Stimulated activated CD8-positive, alpha-beta memory T cell treated with anti-CD3 and anti-CD28 coated beads, Interleukin-15, amount 100 ng/mL, for 1 hour (primary cell): ENCODE measurements at places on chromosomes 7 and 10.

- no peak for DNase-seq
These were observed 246.3 kb upstream of the VWC2 start for GRCh38 chr7:49527182-49527581.

DNA sequence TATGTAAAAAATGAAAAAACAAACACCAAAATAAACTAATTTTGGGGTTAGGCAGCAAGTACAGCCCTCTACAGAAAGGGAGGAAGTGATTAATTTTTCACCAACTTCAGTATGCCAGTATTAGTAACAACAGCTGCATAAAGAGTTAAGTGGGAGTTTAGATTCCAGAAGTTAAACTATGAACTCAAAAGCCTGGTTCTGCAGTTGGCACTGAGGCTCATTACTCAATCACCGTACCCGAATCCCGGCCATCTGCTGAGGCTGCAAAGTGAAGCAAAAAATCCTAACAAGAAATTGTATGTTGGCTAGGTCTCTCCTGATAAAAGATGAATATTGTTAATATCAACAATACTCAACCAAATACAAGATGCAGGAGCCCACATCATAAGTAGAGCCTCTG is 4.0 kb downstream of the NUDT5 start:
- DNase-seq = no peak

DNA sequence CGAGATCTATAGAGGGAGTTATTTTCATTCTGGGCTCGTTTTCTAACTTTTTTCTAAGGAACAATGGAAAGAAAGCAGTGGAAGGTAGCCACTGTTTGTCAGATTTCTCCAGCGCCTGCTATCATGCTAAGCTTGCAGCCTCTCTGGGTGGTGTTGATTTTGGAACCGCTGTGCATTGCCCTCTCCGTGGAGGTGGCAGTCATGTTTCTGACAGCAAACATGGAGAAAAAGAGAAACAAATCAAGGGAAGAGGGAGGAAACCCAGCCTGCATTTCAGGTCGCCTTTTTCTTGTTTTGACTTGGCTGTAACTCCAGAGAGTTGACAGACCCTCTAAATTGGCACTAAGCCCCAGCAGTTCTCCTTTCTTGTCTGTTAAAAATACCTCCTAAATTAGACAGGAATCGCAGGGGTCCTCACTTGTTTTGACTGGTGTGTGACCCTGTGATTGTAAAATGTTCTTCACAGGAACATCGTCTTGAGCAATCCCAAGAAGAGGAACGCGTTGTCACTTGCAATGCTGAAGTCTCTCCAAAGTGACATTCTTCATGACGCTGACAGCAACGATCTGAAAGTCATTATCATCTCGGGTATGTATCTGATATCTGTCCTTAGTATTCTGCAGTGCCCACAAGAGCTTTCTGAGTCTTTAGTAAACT is 4.8 kb downstream of the ECHDC3 start:
- no peak for DNase-seq

- no peak for DNase-seq
These were observed 4.2 kb downstream of the CLDN12 start for GRCh38 chr7:90407484-90407821.

- no peak for DNase-seq
These were observed 153.3 kb downstream of the POU6F2 start for GRCh38 chr7:39130857-39131526.

DNA sequence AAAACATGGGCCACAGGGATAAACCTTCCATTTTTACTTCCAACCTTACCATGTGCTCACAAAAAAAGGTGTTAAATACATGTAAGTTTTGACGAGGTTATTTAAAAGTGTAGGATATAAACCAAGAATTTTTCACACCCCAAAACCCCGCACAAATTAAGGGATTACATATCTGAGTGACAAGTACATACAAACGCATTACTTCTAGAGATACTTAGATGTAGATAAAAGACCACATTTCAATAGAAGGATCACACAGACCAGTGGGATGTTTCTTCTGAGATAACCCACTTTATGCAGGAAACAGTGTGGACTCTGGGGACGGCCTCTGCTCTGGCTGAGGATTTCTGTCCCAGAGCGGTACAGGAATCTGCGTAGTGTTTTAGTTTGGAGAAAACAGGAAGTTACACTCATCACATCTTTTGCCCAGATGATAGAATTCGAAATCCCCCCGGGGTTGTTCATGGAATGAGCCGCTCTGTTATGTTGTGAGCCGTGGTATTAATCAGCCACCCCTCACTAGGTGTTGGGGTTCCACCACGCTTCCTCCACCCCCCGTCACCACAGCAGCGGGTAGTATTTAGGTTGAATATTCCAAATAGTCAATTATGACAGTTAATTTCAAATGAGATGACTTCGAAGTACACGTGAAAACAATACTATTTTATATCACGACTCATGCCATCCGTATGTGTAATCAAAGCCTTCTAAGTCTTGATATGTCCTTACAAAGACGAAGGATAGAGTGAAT is 1.3 kb upstream of the CUL1 start:
- no peak for DNase-seq

DNA sequence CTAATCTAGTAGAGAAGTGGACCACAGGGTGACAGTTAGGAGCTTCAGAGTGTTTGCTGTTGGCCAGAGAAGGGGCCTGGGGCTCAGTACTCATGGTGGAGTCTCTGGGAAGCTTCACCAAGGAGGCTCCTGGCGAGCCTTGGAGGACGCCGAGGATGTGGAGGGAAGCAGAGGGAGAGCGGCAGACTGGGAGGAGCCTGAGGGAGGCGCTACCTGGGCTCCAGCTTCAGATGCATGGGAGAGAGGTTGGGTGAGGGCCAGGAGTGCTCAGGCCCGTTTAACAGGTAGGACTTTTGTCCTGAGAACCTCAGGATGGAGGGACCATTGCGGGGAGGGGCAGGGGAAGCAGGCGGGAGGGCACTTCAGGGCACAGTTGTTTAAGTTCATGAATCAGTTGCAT is 24.2 kb downstream of the DOCK1 start:
- no peak for DNase-seq

GRCh38 chr10:33489501-33490176 is 155.2 kb upstream of the NRP1 start:
- DNase-seq = no peak

DNA sequence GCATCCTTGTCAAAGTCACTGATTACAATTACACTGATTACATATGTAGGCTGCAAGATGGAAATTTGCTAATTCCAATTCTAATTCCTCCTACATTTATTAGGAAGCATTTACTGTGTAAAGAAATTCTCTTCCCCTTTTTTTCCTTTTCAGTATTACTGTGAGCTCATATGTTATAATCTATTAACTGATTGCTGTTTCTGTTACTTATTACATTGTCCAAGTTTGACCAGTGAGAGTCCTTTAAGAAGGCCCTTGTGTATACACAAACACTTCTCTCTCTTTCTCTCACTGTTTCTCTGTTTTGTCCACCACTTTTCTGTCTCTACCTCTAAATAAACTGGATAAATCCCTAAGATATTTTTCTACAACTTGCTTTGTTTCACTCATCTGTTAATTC is 31.5 kb downstream of the PHF14 start:
- no peak for DNase-seq

DNA sequence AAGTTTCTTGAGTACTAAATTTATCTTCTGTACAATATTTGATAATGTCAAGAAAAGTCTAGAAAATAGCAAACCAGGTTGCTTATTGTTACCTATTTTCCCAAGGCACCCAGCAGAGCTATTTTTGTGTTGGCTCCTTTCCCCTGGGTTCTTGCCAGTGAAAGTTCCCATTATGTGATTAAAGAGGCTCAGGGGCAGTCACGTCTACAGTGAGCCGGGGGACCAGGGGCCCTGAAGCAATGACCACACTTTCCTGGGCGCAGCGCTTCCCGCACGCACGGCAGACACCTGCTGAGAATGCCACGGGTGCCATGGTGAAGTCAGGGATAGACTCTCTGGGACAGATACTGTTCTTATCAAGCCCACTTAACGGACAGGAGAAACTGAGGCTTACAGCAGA is 10.4 kb upstream of the CNPY1 start:
- DNase-seq = no peak

DNA sequence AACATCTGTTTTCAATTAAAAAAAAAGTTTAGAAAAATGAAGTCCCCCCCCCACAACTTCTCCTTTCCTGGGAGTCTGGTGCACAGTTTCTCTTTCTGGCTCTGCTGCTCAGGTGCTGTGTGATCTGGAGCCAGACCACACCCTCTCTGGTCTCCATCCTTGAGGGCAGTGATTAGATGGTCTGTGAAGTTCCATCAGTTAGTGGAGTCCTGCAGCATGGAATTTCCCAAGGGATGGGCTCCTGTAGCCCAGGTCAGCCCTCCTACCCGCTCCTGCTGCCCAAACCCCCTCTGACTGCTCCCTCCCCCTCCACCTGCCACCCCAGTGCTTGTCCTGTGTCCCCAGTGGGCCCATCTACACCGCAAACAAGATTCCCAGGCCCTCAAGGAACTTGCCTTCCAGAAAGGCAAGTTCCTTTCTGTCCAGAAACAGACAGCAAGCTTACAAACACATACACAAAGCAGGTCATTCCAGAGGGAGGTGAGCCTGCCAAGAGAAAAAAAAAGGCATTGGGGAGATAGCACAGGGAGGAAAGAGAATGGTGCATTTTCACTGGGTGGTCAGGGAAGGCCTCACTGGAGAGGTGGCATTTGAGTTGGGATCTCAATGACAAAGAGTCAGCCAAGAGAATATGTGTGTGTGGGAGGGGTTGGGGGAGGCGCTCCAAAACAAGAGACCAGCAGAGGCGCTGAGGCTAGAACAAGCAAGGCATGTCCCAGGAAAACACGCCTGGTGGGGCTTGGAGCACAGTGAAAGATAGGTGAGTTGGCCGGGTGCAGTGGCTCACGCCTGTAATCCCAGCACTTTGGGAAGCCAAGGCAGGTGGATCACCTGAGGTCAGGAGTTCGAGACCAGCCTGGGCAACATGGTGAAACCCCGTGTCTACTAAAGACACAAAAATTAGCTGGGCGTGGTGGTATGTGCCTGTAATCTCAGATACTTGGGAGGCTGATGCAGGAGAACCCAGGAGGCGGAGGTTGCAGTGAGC is 49.5 kb upstream of the SLC29A3 start:
- no peak for DNase-seq

DNA sequence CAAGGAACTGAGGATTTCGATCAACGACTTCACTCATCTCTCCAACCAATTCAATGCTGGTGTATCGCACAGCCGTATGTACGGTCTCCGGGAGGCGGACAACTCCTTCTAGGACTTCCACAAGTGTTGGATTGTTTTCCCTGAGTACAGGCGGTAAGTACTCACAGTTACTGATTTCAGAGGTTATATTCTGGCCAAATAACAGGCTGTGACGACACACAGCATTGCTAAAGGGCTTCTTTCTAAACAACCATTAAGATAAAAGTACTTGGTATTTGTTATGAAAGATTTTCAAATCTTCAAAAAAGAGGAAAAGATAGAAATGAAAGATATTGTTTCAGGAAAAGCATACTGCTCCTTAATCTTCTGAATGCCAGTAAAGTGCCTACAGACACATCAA is 52.2 kb downstream of the IRF5 start:
- DNase-seq = no peak

GRCh38 chr10:22856444-22857074 is 71.3 kb upstream of the ARMC3 start:
- DNase-seq = no peak

GRCh38 chr7:57388761-57389160 is 61.2 kb upstream of the ZNF716 start:
- DNase-seq = no peak

DNA sequence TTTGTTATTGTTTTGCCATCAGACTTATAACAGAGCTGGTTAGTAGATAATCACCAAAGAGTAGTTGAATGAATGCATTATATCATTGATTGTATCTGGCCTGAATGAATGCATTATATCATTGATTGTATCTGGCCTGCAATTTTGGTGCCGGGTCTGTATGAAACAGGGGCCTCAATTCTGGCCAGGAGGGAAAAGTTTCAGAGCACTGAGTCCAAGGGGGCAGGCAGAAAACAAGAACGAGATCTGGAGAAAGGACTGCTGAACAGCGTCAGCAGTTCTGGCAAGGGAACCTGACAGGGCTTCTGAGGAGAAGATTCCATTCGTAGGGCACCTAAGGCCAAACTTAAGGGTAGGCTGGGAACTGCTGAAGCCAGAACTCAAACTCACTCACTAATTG is 128.0 kb downstream of the SEMA3C start:
- no peak for DNase-seq

- no peak for DNase-seq
These were observed 2.9 kb downstream of the HYAL4 start for GRCh38 chr7:123847868-123848267.

GRCh38 chr10:30979956-30980355 is 51.7 kb downstream of the ZNF438 start:
- no peak for DNase-seq

- DNase-seq = no peak
These were observed 567 bp downstream of the KCNH2 start for GRCh38 chr7:150977382-150978125.

- DNase-seq = no peak
These were observed 7.0 kb upstream of the PANK1 start for GRCh38 chr10:89651916-89652573.

- no peak for DNase-seq
These were observed 11.5 kb downstream of the NPFFR1 start for GRCh38 chr10:70271996-70272924.

DNA sequence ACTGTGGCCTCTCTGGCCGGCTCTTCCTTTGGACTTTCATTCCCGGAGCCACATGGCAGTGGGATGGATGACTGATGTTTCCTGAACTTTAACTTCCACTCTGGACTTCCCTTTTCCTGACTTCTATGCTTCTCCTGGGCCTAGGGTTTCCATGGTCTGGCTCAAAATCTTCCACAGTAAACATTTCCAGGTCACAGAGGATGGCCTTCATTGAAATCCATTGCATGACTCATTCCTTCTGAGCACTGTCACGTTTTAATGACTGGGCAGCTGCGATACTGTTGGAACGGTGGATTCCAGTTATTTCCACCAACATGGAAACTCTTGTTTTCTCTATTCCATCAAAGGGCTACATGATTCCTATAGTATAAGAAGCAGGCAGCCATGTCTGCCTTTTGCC is 24.4 kb upstream of the ZNF273 start:
- DNase-seq = no peak

DNA sequence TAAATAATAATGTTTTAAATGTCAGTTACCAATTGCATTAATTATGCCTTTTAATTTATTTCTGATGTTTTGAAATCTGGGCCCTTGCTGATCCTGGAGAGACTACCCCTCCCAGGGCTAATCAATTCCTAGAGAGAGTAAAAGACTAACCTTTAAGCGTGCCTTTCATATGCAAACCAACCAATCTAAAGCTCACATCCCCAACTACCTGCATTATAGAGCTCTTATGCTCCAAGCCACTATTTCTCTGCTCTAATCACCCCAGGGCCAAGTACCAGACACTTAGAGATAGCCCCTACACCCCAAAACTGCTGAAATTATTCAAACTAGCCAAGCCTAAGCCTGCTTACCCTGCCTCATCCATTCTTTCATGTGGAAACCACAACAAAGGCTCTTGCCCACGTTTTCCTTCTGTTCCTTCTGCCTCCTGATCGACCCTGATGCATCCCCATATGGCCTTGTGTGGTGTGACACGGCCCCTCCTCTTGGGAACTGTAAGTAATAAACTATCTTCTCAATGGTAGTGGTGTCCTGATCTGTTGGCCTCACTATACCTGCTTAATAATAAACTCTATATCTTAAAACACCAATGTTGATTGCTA is 97.7 kb downstream of the HIBADH start:
- DNase-seq = no peak

- no peak for DNase-seq
These were observed 194.4 kb downstream of the NSUN6 start for GRCh38 chr10:18456984-18457383.
